ENCODE measurements at places on chromosomes 1 and 21.

GRCh38 chr1:41647221-41648135 lies 163.0 kb upstream of the EDN2 start:
- DNase-seq: no peak

- DNase-seq: no peak
Measured at GRCh38 chr1:180542838-180543145, 16.0 kb upstream of the OVAAL start.

- no peak for DNase-seq
Measured at GRCh38 chr1:54490361-54491248, 57.4 kb upstream of the ACOT11 start.

- DNase-seq: peak; percentile 23
Measured at GRCh38 chr1:59699227-59699847, 115.4 kb upstream of the HOOK1 start.

DNA sequence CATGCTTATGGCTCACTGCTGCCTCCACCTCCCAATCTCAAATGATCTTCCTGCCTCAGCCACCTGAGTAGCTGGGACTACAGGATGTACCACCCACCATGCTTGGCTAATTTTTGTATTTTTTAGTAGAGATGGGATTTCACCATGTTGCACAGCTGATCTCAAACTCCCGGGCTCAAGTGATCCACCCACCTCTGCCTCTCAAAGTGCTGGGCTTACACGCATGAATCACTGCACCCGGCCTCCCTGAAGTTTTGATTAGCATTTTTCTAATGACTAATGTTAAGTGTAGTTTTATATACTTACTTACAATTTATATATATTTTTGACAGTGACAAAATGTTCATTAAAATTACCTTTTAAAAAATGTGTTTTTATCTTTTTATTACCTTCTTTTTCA lies 41.1 kb downstream of the ZNF678 start:
- no peak for DNase-seq

GRCh38 chr1:59124166-59124565 lies 172.7 kb upstream of the FGGY start:
- no peak for DNase-seq

- peak; percentile 2 for DNase-seq
Measured at GRCh38 chr1:241310451-241310850, 46.6 kb downstream of the RGS7 start.

DNA sequence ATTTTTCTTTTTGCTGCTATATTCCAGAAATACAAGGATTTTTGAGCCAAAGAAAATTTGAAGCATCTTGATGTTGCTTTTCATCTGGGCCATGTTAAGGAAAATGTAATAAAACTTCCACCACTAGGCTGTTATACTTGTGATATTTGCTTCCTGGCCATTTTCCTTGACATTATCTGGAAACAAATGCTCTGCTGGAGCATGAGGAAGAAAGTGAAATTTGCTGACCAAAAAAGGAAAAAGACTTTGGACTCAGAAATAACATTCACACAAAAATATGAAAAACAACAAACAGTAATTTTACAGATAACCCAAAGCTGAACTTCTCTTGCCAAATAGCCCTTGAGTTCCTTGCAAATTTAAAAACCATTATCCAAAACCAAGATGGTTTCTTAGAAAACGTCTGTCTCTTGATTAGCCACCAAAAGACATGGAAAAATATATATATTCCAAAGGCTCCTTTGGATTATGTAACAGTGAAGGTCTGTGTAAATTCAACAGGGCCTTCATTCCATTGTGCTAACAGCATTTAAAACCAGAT lies 344.5 kb downstream of the LMX1A start:
- no peak for DNase-seq

DNA sequence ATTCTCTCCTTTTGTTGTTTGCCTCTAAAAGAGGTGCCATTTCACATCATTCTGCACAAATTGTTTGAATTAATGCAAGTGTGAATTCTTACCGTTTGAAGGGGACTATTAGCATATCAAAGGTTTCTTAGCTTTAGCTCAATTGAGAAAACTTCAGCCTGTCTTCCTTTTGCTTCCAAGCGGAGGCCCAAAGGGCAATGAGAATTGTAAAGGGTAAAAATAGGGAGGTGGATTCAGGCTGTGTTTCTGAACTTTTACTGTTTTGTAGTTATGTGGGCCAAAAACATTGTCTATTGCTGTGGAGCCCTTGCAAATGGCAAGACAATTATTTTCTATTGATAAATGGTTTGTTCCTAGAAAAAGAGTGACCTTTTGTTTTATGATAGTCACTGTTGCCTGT lies 3.6 kb downstream of the ADGRL2 start:
- no peak for DNase-seq

DNA sequence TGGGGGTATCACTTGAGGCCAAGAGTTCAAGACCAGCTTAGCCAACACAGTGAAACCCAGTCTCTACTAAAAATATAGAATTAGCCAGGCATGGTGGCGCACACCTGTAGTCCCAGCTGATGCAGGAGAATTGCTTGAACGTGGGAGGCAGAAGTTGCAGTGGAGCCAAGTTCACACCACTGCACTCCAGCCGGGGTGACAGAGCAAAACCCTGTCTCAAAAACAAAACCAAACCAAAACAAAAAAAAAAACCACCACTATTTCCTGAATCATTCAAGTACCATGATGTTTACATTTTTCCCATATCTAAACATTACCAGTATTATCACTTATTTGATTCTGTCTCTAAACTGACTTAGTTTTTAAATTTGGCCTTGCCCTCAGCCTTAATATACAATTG lies 29.5 kb downstream of the TUT4 start:
- DNase-seq: no peak

DNA sequence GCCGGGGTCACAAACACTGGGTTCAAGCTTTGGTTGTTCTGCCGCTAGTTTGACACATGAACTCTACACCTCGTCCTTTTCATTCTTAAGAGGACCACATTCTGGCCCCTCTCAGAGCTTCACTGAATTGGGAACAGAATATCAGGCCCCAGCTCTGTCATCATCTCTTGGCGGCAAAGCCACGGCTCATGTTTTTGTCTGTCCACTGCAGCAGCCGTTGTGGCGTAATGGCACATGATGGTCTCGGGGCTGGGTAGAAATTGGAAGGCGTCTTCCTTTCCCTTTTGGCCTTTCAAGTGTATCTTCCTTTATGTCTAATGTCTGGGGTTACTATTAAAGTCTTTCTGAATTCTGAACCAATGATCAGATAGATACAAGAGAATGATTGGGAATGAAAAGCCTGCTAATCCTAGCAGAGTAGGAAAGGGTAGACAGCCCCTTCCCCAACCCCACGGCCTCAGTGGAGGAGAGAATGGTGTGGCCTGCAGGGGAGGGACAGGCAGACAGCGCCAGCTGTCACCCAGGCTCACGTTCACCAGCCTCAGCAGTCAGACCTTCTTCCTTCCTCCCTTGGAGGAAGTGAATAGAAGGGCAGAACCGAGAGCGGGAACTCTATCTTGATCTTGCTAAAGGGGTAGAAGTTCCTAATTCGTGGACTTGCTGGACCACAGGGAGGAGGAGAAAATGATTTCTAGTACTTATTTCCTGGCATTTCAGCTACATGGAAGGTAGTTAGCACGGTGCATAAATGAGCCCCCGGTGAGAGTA lies 498.1 kb downstream of the KIF26B start:
- DNase-seq: no peak
